Stimulated activated CD8-positive, alpha-beta memory T cell treated with anti-CD3 and anti-CD28 coated beads, Interleukin-4, amount 100 ng/mL, for 4 hours (primary cell): ENCODE measurements at places on chromosomes 11 and 22.
A peak's percentile ranks its signal among the peaks of the same experiment; 100 is the strongest.

DNA sequence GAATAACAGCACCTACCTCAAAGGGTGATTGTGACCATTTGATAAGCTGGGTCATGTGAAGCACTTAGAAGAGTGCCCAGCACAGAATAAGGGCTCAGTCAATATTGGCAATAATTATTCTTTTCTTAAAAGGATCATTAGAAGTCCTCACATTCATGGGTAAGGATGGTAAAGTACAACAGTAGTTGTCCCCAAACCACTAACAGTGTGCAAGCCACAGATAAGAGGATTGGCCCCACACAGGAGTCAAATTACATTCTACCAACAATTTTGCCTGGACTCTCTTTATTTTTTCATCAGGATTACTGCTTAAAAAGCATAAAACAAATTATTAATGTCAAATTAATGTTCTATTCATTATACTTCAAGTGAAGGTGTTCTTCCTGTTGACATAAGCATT lies 271.5 kb upstream of the PDGFD start:
- DNase-seq = no peak

GRCh38 chr22:22061085-22062077 lies 78.8 kb upstream of the TOP3B start:
- no peak for DNase-seq

GRCh38 chr11:61957021-61957770 lies 7.0 kb downstream of the BEST1 start:
- DNase-seq = no peak

GRCh38 chr11:117786135-117786870 lies 10.7 kb downstream of the DSCAML1 start:
- DNase-seq = no peak

DNA sequence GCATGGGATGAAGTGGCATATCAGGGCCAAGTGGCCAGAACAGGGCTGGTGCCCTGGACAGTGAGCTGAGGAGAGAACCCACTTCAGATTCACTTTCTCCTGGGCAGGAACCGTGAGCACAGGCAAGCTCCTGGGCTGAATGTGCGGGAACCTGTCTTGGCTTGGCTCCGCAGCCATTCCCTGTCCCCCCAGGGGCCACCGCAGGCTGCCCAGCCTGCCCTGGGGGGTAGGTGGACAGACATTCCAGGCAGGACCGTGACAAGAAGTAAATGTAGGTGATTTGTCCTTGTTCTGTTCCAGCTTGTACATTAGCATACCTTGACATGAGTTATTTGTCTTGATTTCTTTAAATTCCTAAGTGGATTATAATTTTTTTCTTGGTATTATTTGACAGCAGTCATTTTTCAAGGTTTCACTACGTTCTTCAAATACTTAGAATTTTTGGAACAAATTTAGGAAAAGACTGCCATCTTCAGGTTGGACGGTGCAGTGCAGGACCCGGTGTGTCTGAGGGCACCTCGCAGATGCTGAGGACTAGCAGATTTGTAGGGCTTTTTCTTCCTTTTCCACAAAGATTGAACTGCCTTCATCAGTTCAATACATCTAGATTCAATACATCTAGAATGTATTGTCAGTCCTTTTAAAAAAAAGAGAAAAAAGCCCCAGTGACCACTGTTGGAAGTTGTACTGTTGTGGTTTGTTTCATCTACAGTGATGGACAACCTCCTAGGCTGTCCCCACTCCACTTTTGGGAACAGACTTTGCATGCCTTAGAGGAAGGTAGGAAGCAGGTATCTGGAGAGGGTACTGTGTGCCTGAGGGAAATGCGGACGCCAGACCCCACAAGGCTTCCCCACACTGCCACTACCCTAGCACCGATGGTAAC lies 115.1 kb upstream of the RASSF10 start:
- DNase-seq = peak; percentile 29

- no peak for DNase-seq
Observed at GRCh38 chr11:46321757-46322156, 25.5 kb upstream of the DGKZ start.

DNA sequence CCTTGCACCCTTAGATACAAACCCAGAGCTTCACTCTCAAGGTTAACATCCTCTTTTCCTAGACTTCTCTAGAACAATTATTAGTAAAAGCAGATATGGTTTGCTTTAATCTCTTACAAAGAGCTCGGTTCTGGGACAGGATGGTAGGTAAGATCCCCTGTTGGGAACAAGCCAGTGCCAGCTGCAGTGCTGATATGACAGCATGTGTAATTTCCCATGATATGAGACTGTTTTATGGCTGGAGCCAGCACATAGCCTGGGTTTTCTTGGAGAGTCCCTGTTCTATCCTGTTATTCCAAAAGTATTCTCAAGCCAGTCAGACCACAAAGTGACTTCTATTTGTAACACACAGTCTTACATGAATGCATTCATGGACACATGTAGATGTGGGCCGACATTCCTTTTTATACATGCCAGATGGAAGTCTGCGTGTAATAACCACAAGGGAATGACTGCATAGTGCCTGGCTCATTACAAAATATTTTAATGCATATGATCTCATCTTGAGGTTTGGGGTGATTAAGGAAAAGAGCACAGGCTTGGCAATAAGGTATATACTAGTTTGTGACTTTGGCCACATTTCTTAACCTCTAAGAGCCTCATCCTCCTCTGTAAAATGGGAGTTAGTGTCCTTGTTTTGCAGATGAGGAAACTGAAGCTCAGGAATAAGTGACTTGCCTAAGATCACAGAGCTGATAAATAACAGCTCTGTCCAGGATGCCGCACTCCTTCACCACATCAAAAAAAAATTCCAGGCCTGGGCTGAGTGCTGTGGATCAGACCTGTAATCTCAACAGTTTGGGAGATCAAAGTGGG lies 21.8 kb downstream of the CLMP start:
- no peak for DNase-seq

GRCh38 chr11:67270256-67271204 lies 4.3 kb downstream of the GRK2 start:
- no peak for DNase-seq

DNA sequence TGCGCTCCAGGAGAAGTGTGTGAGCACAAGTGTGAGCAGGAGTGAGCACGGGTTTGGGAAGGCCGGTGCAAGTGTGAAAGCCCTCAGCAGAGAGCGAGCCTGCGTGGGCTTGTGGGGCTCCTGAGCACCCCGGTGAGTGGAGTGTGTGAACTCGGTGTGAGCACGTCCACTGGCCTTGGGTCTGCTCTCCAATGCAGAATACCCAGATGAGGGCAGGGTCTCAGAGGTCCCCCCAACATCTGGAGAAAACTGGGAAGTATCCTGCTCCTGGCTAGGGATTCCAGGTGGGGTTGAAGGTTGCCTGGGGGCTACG lies 1.2 kb downstream of the ESRRA start:
- no peak for DNase-seq

- no peak for DNase-seq
Observed at GRCh38 chr11:45817191-45817590, 12.2 kb downstream of the SLC35C1 start.
